Large intestine (tissue), 12 donors: ENCODE measurements at places on chromosomes 5 and 9. TPM values are rescaled to one million over a fixed set of nuclear protein-coding genes. Genes with fewer than 3 reads are reported as not detected.

LAMC3 gene
- 0.66 TPM for polyA plus RNA-seq

GRCh38 chr9:118711843-118712242 lies 657.4 kb downstream of the BRINP1 start:
- DNase-seq: no peak

C5 gene
- polyA plus RNA-seq: 25.9 TPM

GRCh38 chr5:159800131-159800840 lies 116.0 kb upstream of the ADRA1B start:
- no peak for DNase-seq

DNA sequence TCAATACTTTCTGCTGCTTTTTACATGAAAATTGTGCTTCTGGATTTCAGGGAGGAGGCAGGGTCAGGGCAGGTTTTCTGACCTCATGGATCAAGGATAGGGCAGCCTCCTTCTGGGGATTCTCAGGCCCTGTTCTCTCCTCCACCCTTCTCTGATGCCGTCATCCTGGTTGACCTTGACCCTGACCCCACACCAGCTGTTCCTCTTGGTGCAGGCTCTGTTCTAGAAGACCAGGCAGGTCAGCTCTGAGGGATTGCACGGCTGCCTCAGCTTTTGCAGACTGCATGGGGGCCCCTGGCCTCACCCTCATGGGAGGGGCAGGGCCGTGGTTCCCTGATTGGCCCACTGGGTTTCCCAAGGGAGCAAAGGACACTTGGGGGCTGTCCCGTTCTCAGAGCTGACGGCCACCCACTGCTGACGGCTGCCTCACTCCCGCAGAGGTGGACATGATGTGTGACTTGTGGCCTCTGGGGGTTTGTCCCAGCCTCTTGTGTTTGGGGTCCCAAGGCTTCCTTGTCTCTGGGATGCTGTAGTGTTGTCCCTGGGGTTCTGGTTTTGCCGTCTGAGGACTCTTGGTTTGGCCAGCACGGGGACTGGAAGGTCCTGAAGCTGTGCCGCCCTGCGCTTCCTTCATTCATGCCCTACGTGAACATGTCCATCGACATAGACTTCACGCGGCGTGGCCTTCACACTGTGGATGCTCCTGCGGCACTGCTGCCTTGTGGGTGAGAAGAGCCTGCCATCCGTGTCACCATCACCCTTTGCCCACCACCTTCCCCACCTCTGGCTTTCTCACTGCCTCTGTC lies 34.5 kb downstream of the CEP72 start:
- DNase-seq: peak; percentile 17

DNA sequence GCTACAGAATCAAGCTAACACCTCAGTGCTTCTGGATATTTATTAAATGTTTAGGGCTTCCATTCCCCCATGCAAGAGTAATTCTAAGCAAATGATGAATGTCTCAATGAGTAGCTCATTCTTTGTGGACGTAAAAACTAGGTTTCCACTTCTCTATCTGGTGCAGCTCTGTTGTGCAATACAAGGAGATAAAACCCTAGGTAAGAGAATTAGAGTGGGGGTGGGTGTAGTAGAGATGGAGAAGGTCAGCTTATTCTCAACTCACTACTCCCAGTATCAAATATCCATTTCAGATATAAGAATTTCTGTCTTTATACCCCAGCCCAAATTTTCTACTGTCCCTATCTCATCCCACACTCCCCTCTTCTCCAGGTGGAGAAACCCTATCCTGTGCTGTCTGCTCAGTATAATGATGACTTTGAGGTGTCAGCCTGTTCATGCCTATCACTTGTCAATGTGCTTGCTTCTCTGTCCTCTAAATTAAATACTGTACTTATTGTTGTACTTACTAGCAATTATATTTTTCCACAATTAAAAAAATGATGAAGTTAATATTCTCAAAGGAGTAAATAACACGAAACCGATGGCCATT lies 4.3 kb upstream of the FYB1 start:
- DNase-seq: no peak

PCDHA5 gene
- polyA plus RNA-seq: 0.46 TPM

DNA sequence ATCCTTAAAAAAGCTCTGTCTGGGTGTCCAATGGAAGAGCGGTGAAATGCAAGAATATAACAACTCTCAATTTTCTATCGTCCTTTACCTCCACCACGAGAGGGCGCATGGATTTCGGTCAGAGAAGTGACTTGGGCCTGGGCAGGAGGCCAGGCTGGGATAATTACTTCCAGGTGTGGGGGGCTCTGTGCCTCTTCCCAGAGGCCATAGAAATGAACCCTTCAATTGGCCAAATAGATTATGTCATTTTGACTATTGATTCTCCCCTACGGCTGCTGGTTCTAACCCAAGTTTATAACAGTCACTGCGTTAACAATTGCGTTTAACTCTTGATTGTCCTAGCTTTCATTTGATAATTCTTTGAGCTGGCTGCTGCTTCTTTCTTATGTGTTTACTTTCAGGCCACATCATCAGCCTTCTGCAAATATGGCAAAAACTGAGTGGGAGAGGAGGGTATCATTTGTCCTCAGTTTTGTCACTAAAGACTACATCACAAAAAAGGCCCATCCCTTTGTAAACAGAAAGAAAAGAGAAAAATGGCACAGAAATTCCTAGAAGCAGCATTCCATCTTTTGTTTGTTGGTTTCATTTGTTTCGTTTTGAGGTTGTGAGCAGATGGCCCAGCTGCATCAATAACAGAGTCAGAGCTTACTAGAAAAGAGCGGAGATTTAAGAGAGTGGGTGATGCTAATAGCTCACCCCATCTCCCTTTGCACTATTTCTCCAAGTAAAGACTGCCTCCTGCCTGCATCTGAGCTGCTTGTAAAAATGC lies 45.4 kb upstream of the ZFR start:
- DNase-seq: peak; percentile 71

DNA sequence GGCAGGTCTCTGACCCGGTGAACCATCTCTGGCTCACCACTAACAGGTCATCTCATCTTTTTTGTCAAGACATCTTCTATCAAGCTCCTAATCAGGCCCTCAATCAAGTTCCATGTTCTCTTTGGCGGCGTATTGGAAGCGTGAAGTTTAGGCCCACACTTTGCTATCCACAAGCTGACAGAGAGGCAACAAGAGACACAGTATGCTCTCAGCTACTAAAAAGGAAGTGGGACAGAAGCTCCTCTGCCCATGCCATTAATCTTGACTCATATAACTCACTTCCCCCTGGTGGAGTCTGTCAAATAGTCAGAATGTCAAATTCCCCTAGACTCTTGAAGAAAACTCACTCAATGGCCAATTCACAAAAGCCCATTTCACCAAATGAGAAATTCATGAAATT lies 77.6 kb upstream of the TMC1 start:
- DNase-seq: no peak

C5orf58 gene
- 1.0 TPM for polyA plus RNA-seq

MXD3 gene
- 14.9 TPM for polyA plus RNA-seq

GRCh38 chr5:113578091-113578490 lies 64.6 kb downstream of the YTHDC2 start:
- DNase-seq: no peak

DNA sequence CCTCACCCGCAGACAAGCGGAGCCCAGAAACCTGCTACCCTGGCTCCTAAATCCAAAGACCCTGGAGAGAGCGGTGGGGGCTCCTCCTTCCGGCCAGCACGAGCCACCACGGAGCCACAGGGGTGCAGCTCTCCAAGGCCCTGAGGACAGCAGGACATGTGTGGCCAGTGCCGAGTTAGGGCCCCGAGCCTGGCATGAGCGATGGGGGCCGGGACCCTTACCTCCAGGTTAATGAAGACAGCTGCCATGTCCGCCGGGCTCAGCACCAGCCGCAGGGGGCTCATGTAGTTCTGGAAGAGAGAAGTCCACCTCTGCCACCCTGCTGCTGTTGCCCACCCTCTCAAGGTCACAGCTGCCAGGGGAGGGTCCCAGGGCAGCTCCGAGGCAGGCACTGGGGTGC lies 68.9 kb upstream of the SARDH start:
- no peak for DNase-seq

GRCh38 chr9:98538626-98539031 lies 170.1 kb downstream of the GABBR2 start:
- no peak for DNase-seq
